ENCODE measurements at places on chromosomes 5 and 9.

DNA sequence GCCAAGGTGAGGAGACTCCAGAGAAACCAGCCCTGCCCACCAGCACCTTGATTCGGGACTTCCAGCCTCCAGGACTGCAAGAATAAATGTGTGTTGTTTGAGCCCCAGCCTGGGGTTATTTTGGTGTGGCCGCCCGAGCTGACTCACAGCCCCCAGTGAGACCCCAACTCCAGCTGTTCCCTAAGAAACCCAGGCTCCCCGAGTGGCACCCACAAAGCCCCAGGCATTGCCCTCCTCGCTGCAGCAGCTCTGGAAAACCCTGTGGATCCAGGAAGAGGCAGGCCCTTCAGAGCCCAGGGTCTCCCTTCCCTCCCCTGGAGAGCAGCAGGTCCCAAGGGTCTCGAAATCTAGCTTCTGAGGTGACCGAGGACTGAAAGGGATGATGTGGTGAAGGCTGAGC lies 69.2 kb upstream of the PPP1R26 start:
- no peak for DNase-seq

DNA sequence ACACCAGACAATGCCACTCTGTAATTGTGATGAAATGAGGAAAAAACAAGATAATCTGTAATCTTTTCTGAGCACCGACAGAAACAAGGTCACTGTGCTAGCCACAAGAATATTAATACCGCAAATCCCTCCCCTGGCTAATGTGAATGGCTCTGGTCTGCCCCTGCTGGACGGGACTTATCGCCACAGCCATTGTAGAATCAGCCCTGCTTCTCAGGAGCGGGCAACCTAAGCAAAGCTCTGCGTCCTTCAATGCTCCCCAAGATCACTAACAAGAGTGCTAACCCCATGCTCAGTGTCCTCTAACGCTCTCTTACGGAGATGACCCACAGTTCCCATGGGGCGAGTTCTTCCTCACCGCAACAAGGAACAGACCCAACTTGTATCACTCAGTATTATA lies 42.7 kb downstream of the OR2V1 start:
- DNase-seq = peak; percentile 76

- no peak for DNase-seq
These were observed 5.9 kb upstream of the STC2 start for GRCh38 chr5:173333925-173334661.

GRCh38 chr5:35863159-35863558 lies 6.5 kb downstream of the IL7R start:
- DNase-seq = no peak
